Progenitor cell of endocrine pancreas (in vitro differentiated cells): ENCODE measurements at places on chromosomes 6 and 20. TPM values are rescaled to one million over a fixed set of nuclear protein-coding genes. Genes with fewer than 3 reads are reported as not detected.

DNA sequence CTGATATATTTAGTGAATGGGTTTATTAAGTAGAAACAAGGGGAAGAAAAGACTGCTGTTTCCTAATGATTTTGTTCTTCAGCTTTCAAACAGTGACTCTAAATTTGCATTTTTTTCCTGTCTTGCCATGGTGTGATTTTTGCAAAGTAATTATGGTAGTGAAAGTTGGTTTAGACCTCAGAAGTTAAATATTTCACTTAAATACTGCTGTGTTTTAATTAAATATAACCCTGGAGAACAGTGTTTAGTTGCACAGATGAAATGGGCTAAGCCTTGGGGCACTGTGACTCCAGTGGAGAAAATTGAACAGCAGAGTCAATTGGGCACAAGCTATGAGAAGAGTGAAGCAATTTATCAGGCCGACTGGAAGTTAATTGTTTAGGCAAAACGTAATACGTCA, 111.1 kb upstream of the MCHR2 start:
- DNase-seq: no peak

- DNase-seq: no peak
These were observed 5.9 kb downstream of the SMAP1 start for GRCh38 chr6:70673601-70674000.

DNA sequence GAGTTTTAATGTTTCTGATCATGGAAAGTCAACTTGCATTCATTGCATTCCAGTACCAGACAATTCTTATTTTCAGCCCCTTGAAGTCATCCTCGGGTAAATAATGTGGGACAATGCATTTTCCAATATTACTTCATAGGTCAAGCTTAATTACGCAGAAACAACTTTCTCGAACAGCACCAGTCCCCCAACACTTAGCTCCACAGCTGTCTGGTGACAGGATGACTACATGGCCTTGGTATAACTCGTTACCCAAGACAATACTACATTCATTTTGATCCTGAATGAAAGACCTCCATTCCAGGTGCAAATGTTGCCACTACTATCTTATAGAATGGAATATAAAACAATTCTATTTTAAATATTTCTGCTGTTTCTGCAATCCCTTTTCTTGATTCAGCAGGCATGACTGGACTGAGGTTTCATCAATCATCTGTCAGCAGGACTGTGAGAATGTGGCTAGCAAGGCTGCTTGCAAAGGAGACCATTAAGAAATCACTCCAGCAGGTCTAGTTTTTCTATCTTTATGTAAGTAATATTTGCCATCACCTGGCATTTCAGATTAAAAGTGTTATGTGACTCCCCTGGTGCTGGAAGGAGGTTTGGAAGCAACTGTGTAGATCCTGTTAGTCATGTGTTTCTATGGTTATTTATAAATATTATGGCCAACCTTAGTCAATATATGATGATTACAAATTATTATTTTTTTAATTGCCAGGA, 147.9 kb downstream of the HAO1 start:
- no peak for DNase-seq

- no peak for DNase-seq
These were observed 1.5 kb upstream of the GOPC start for GRCh38 chr6:117603821-117604220.

The SEMG1 gene
- total RNA-seq: not detected in 2 replicates
